ENCODE measurements at places on chromosomes 5 and 9.

GRCh38 chr5:178281331-178281730, 48.7 kb upstream of the PHYKPL start:
- no peak for DNase-seq

- DNase-seq = no peak
These were observed 299.1 kb downstream of the EPB41L4A start for GRCh38 chr5:112119969-112120368.

DNA sequence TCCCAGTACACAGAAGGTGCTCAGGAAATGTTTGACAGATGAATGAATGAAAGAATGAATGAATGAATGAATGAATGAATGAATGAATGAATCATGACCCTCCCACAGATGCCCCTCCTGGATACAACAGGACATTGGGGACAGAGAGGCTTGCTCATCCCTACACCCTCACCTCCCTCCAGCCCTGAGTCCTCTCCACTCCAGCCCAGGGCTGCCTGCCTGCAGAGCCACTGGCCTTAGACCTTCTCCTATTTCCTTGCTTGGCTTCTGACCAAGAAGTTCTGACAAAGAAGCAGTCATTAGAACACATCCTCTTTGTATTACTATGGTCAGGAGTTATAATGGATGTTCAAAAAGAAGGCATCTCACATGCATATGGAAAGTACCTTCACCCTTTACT, 240.7 kb upstream of the DAPK1 start:
- no peak for DNase-seq

DNA sequence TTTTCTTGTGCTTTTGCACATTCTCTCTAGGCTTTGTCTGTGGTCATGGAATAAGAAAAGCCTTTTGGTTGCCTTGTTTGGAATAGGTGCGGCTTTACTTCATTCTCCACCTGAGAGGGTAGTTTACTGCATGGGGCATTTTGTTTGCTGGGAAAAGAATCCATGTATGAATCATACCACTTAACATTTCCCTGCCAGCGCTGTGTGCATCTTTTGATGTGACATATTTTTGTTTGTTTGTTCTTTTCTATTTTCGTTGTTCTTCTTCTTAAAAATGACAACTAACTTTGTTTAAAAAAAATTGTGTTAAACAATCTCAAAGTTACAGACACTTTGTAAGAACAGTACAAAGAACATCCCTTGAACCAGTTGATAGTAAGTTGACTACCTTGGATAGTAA, 113.2 kb downstream of the GCNT1 start:
- DNase-seq = no peak

DNA sequence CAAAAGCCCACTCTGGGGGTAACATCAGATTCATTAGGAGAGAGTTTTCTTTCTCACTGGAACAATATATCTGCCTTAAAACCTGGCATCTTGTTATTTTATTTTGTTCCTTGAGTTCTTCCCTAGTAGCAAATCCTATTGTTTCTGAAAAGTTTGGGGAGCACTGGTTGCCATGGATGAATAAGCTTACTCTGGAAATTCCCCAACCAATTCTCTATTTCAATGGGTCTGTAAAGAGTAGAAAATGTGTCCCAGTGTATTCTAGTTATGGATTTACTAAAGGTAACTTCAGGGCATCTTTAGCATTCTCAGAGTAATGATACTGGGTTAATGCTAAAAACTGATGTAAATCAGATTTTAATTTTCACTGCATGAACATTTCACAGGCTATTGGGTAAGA, 94.2 kb upstream of the S1PR3 start:
- no peak for DNase-seq

GRCh38 chr9:83459830-83460229, 78.4 kb downstream of the FRMD3 start:
- DNase-seq = no peak

GRCh38 chr9:111037708-111038330, 451 bp downstream of the LPAR1 start:
- DNase-seq = no peak

- no peak for DNase-seq
These were observed 34.5 kb downstream of the SLC31A2 start for GRCh38 chr9:113185271-113185670.

- DNase-seq = no peak
These were observed 17.3 kb upstream of the EXOC3 start for GRCh38 chr5:425714-426113.

- no peak for DNase-seq
These were observed 4.7 kb upstream of the ISCA1 start for GRCh38 chr9:86287013-86287412.

GRCh38 chr5:158120760-158121159, 261.8 kb upstream of the CLINT1 start:
- no peak for DNase-seq

- DNase-seq = no peak
These were observed 200.0 kb upstream of the S1PR3 start for GRCh38 chr9:88791105-88791805.

All from T-helper 9 cell (primary cell).